Caco-2 (cell line): ENCODE measurements at places on chromosomes 2 and 18. TPM values are rescaled to one million over a fixed set of nuclear protein-coding genes. Genes with fewer than 3 reads are reported as not detected.
A peak's percentile ranks its signal among the peaks of the same experiment; 100 is the strongest.

The RESP18 gene
- total RNA-seq: not detected in 2 replicates

- no peak for DNase-seq
Measured at GRCh38 chr18:57052759-57053158, 94.1 kb upstream of the BOD1L2 start.

DNA sequence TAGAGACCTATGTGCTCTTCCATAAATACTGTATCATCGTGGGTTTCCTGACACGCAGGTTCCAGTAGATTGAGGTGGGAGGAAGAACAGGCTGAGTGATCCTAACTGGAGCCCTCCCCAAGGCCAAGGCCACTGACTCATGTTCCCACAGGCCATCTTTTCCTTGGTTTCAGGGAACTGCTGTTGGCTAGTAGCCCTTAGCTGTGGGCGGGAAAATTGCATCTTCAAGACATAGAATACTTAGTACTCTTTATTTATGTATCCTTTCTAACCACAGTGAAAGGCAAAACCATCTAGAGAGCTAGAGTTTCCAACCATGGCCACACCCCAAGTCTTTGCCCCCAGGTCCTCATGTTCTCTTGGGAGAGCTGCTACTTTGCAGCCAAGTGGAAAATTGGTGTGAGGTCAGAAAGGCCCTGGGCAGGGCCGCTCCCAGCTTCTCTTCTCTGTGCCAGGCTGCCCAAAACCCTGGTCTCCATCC, 55.9 kb downstream of the COPS8 start:
- DNase-seq: no peak

The CAPN14 gene
- 0.21 and 0.23 TPM in 2 replicates for total RNA-seq

The ITGB6 gene
- 1.7 and 2.6 TPM in 2 replicates for total RNA-seq

- no peak for DNase-seq
Measured at GRCh38 chr2:16728351-16729136, 62.9 kb upstream of the CYRIA start.

GRCh38 chr2:131801210-131801744, 273.6 kb downstream of the CCDC74A start:
- DNase-seq: peak; percentile 9

The PLCL1 gene
- 1.6 TPM in 2 replicates for total RNA-seq

The ANKRD30BL gene
- total RNA-seq: not detected in 2 replicates

The FBXO41 gene
- total RNA-seq: 11.6 and 12.1 TPM in 2 replicates

The MXD1 gene
- total RNA-seq: 9.5 and 12.1 TPM in 2 replicates

DNA sequence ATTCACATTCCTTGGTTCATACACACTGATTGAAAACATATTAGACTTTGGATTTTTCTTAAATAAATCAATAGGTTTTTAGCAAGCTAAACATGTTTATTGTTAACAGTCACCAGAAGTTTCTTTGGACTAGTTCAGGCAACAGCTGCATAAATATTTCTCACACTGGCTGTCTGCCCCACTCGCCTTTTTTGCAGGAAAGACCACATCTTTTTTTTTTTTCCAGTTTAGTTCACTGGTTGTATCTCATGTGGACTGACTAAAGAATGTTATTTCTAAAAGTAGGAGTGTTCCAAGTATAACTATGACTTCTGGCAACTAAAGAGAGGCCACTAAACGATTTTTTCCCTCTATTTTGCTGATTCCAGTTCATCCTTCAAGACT, 31.1 kb downstream of the SLC40A1 start:
- no peak for DNase-seq

The TRABD2A gene
- 1.3 and 1.4 TPM in 2 replicates for total RNA-seq

- DNase-seq: no peak
Measured at GRCh38 chr18:24915547-24915946, 436.4 kb downstream of the ZNF521 start.

- no peak for DNase-seq
Measured at GRCh38 chr18:55577812-55578539, 10.0 kb downstream of the TCF4 start.

The TSPYL6 gene
- total RNA-seq: not detected in 2 replicates

GRCh38 chr2:223727562-223727961, 109.8 kb downstream of the AP1S3 start:
- peak; percentile 73 for DNase-seq

DNA sequence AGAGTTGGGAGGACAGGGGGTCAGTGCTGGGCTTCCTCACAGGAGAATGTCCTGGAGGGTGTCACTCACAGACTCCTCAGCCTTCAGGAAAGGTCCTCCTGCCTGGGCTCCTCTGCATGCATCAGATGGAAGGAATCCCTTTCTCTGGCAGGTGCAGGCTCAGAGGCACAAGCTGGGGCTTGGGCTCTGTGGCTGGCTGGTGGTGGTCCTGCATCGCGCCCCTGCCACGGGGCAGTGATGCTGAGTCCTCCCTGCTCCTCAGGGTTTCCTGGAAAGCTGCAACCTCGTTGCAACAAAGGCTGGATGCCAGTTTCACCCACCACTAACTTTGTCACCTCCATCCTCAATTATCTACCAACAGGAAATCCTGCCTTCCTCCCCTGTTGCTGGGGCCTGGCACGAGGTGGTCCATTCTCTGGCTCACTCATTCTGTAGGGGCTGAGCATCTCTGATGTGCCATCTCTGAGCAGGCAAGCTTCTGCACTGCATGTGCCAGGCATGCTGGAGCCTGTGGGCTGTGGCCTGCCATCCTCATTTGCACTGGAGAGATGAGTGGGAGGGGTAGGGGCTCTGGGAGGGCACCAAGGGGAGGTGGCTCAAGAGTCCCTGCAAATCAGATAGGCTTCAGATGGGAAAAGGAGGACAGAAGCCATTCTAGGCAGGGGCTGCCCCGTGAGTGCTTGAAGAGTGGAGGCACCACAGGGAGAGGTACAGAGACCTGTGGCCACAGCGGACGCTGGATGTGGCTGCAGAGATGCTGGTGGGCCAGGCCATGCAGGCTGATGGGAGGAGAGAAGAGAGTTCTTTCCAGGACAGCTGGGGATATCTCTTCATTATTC, 272.6 kb upstream of the HS6ST1 start:
- DNase-seq: no peak

DNA sequence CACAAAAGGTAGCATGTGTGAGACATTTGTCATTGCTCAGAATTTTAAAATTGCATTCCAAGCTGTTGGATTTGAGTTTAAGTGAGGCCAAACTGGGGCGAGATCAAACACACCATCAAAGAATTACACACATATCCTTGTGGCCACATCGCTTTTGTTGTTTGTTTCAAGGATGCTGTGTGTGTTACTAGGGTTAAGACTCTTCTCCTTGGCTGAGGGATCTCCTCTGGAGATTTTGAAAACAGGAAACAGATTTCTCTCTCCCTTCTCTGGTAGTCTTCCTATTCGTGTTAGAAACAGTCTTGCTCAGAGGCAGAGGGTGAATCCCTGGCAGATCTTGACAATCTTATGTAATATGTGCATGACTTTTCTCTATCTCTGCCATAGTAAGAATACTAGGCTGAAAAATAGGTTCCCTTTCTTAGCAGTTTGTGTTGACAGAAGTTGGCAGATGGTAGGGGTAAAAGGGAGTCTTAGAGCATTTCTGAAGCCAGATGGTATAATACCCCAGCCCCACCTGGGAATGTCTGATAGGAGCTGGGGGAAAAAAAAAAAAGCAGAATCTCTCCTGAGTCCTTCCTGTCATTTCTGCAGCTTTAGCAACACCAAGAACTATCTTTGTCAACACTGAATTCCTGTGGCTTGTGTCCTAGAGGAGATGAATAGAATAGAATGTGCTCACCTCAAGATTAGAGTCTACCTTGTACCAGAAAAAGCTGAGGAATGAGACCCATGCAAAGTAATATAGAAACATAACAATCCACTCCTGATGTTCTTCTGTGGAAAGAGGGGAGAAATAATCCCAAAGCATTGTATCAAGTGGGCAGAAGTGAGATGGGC, 101.8 kb downstream of the XRCC5 start:
- DNase-seq: no peak

The STARD6 gene
- not detected in 2 replicates for total RNA-seq

DNA sequence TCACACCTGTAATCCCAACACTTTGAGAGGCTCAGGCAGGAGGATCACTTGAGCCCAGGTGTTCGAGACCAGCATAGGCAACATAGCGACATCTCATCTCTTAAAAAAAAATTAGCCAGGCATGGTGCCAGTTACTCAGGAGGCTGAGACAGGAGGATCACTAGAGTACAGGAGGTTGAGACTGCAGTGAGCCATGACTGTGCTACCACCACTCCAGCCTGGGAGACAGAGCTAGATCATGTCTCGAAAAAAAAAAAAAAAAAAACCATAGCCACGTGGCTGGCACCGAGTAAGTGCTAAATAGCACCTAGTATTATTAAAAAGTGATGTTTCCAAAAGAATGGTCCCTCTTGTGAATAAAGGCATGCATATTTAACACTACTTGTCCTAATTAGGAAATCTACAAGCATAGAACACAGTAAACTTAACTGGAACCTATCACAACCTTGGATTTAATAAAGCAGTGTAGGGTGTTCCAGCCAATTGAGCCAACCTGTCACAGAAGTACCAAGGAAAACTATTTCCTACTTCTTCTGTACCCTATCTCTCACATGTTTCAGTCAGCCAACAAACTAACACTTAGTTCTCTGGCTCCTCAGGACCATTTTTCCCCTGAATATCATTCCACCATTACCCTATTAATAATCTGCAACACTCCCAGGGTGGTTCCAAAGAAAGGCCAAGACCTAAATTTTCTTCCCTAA, 8.8 kb downstream of the RAB1A start:
- DNase-seq: no peak

DNA sequence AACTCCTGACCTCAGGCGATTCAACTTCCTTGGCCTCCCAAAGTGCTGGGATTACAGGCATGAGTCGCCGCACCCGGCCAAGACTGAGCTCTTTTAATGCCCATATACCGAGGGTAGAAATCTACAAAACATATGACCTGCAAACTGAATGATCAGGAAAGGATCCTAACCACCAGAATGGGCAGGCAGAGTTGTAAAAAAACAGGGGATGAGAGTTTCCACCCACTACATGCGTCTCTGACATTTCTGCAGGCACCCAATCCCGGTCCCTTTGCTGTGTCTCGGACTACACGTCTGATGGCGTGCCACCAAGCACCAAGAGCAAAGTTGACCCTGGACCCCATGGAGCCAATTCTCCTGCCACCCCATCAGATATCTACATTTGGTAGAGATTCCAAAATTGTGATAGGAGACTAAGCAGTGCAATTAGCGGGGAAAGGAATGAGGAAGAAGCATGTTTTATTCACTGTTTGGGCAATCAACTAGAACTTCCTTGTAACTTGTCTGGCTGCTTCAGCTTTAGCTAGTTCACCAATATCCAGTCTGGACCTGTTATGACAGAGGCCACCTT, 74.1 kb downstream of the ATP8B1 start:
- no peak for DNase-seq

DNA sequence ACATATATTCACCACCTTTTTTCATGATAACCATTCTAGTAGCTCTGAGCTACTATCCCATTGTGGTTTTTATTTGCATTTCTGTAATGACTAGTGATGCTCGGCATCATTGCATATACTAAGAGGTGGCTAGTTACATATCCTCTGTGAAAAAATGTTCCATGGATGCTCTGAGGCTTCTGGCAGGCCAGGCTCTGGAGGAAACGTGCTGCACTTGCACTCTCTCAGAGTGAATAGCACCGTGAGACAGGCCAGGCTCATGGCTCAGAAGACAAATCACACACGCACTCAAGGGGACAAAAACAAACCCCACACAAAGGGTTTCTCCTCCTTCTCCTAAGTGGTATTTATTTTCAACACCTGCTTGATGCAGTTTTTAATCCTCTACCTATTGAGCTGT, 1085.3 kb upstream of the CNTNAP5 start:
- no peak for DNase-seq

The SERPINB10 gene
- total RNA-seq: not detected in 2 replicates
